Activated CD4-positive, alpha-beta T cell treated with anti-CD3 and anti-CD28 coated beads, Interleukin-2, amount 50 U/mL, for 1 hour (primary cell): ENCODE measurements at places on chromosomes 6 and 20.

GRCh38 chr6:73078333-73078862, 146.9 kb downstream of the KHDC1L start:
- no peak for DNase-seq

- DNase-seq = no peak
These were observed 8.8 kb upstream of the TAF8 start for GRCh38 chr6:42041481-42042053.

DNA sequence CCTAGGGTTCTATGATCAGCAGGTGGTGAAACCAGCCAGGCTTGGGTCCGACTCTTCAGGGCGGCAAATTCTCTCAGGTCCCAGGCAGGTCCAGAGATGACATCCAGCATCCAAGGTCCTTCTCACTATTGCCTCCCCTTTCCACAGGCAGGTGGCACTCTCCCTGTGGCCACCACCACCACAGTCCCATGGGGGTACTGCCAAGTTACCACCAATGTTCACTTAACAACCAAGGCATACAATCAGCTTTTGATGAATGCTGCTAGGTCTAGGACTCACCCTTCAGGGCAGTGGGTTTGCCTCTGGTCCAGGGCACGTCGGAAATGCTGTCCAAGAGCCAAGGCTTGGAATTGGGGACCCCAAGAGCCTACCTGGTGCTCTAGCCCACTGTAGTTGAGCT, 40.4 kb upstream of the UTRN start:
- DNase-seq = no peak

DNA sequence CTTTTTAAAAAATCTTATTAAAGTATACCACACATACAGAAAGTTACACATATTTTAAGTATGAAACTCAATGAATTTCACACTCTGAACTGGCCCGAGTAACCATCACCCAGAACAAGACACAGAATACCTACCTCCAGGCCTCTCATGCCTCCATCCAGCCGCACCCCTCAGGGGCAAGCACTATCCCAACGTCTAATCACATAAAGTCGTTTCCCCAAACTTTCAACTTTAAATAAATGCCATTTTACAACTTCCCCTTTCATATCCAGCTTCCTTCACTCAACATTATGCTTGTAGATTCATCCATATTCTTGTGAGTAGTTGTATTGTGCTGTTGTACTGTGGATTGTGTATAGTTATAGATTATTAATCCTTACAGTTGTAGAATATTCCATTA, 539.1 kb downstream of the CD83 start:
- DNase-seq = no peak

DNA sequence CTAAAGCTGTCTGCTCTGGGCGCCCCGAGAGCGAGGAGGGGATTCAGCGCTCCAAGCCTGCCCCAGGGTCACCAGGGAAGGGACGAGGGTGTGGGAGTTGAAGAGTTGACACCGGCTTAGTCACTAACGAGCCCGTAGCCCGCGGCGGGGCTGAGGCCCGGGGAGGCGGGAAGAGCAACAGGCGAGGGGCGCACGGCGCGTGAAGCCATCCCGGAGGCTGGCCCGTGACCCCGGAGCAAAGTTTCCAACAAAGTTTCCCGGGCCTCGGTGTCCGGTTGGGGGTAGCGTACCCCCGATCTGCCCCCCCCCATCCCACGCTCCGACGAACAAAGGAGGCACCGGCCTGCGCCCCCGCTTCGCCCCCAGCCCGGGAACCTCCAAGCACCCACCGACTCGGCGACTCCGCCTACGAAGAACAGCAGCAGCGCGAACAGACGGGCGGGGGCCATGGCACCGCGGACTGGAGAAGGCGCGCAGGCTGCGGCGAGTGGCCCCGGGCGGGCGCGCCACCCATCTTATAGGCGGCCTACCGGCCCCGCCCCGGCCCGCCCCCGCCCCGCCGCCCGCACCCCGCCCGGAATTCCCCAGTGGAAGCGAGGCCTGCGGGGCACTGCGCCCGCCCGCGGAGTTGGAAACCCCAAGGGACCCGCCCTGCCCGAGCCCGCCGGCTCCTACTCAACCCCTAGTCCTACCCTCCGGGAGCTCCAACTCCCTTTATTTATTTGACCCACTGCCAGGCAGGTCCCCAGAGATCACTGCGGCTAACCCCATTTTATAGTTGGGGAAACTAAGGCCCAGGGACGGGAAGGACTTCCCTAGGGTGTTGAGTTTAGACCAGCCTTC, at the start of gene SDC4:
TSS of gene SDC4 (minus strand) at position 489 of the 843 bp plus-strand sequence. CDS start at position 449, 40 bp downstream.
- DNase-seq = peak; percentile 54
